ENCODE measurements at places on chromosomes 5 and 9.

DNA sequence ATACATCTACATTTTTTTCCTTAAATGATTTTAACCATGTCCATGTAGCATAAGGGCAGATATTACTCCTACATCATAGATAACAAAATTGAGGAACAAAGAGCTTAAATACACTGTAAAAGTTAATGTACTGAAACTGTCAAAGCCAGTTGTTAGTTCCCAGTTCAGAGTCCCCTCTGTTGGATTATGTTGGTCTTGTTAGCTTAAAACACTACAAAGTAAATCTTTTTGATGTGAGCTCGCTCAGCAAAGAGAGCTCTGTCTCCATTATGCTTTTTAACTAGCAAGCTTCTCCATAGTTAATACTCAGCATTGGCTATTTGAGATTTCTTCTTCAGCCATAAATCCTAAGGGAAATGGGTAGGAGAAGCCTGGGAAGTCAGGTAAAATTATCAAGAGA, 149.1 kb downstream of the ADAMTS6 start:
- no peak for DNase-seq

DNA sequence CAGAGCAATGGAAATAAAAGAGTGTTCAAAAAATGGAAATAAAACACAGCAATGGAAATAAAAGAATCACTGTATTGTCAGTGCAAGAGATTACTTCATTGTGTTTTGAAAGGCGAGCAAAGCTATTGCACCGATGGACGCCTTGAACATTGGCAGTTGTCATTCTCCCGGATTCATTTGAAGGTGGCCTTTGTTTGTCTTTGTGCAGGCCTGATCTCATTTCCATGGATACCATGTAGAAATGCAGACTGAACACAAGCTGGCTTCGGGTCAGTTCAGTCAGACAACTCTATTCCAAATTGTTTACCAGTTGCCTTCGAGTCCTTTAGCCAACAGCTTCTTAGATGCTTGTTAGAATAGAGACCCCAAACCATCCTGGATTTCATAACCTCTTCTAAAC, 8.3 kb downstream of the ITGA2 start:
- DNase-seq, result no peak

GRCh38 chr5:143432658-143433239, 29.3 kb upstream of the NR3C1 start:
- DNase-seq, result no peak

DNA sequence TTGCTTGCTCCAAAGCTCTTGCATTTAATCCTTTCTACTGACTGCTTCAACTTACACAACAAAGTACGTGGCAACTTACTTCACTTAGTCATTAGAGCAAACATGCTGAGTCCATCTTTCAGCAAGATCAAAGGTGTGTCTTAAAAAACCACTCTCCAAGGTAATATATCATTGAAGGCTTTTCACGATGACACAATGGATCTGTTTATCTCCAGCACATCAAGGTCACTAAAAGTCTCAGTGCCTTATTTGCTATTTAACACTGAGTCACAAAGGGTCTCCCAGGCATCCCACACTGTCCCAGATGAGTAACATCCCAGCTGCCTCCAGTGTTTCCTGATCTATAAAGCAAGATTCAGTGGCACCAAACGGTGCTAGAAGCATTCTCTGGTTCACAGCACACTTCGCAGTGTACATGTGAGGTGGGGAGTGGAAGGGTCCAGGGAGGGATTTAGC, 3.7 kb upstream of the CLK4 start:
- no peak for DNase-seq

- DNase-seq, result no peak
Observed at GRCh38 chr9:118652912-118653311, 716.3 kb downstream of the BRINP1 start.

- no peak for DNase-seq
Observed at GRCh38 chr5:63025679-63026078, 447.1 kb downstream of the LRRC70 start.

- peak; percentile 53 for DNase-seq
Observed at GRCh38 chr5:172523146-172523745, 68.9 kb upstream of the SH3PXD2B start.

GRCh38 chr9:34176089-34176488, 2.8 kb upstream of the UBAP1 start:
- DNase-seq, result no peak

Data from osteocyte (in vitro differentiated cells).